Activated CD8-positive, alpha-beta T cell treated with anti-CD3 and anti-CD28 coated beads, Interleukin-2, amount 10 ng/mL, durations not matched to agents 7 days and 5 days (primary cell): ENCODE measurements at places on chromosomes 3 and 15.
A peak's percentile ranks its signal among the peaks of the same experiment; 100 is the strongest.

DNA sequence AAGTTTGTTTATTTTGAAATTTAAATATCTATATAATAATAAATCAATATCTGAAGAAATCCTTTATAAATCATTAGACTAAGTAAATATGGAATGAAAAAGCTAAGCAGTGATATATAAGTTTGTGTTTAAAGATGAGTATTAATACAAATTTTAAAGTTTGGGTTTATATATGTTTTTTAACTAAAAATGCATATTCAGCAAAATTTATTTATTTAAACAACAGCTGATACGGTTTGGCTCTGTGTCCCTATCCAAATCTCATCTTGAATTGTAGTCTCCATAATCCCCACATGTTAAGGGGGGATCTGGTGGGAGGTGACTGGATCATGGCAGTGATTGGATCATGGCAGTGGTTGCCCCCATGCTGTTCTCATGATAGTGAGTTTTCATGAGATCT, 580.7 kb upstream of the EPHA6 start:
- no peak for DNase-seq

GRCh38 chr15:64699751-64700388, 75.5 kb downstream of the RBPMS2 start:
- no peak for DNase-seq

DNA sequence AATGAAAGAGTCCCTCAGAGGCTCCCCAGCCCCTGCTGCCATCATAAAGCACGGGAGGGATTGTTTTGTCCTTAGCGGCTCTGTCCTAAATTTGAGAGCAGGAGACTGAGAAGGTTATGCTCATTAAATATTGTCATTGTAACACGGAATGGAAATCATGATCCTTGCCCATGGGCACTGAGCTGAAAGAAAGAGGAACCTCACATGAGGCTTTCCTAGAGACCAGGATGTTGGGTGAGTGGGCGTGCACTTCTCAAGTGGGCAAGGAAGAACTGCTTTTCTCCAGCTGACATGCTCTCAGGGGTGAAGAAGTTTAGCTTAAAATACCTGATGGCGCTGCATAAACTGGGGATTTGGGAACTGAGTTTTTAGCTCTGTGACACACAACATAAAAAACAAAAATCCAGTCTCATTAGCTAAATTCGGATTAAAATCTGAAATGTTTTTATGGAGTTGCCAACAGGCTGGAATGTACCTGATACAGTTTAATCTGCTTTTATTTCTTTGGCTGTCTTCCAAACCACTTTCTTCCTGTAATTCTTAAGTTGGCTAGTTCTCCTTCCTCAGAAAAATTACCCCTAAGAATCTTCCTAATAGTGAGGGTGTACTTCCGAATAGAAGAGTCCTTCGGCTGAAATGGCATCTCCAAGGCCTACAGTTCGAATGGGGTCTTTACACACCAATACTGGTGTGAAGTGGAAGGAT, 31.7 kb downstream of the ADPGK start:
- DNase-seq, result no peak

DNA sequence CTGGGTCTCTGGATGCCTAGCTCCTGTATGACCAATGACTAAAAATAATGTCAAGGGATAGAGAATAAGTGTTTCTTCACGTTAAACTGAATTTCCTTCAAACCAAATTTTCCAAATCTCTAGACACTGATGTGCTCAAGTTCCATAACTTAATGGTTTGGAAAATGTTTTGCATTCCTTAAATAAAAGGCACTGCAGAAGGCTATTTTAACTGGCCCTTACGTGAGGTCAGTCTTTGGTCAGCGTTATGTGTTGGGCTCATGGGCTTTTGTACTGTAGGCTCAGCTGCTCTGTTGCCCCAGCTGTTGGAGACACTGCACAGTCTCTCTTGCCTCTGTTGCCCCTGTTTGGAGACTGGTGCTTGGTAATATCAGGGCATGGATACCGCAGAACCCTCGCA, 188.5 kb downstream of the TPRG1 start:
- DNase-seq, result no peak

DNA sequence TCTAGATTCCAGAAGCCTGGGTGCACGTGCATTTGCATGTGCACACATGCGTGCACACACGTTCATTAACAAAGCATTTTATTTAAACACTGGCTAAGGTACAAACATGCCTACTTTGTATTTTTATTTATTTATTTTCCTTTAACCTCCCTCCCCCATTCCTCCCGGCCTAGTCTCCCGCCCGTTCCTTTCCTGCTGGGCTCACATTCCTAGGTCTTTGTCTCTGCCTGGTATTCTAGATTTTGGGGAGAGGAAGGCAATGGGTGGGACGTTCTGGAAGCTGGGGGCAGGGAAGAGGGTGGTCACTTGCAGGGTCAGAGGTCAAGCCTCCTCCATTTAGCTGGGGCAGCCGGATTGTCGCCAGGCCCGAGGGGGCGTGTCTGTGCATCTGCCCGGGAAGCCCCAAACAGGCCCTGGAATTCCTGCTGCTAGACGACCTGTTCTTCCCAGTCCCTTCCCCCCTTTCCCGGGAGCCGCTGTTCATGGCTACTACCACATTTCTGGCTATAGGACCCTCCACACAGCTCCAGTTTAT, 51.8 kb downstream of the TRIM71 start:
- DNase-seq, result no peak

- peak; percentile 15 for DNase-seq
Measured at GRCh38 chr15:100281096-100281917, 60.5 kb downstream of the ADAMTS17 start.

- DNase-seq, result no peak
Measured at GRCh38 chr15:73750438-73750837, 2.7 kb downstream of the INSYN1 start.

GRCh38 chr3:136751316-136752171, 634 bp downstream of the STAG1 start:
- peak; percentile 71 for DNase-seq

DNA sequence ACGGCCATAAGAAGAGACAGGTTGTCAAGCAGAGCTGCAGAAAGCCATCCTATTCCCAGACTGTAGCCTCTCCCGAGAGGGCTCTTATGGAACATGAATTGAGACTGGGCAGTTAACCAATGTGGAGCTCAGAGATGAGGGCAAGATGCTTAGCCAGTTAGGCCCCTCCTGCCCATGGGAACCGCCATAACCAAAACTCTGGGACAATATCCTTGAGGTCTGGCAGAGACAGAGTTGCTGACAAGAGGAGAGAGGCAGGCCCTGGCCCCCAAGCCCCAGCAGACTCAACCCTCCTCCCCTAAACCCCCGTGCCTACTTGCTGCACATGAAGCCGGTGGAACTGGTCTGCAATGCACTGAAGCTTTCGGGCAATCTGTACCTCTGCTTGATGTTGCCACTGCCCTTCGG, 4.8 kb downstream of the BMF start:
- no peak for DNase-seq

DNA sequence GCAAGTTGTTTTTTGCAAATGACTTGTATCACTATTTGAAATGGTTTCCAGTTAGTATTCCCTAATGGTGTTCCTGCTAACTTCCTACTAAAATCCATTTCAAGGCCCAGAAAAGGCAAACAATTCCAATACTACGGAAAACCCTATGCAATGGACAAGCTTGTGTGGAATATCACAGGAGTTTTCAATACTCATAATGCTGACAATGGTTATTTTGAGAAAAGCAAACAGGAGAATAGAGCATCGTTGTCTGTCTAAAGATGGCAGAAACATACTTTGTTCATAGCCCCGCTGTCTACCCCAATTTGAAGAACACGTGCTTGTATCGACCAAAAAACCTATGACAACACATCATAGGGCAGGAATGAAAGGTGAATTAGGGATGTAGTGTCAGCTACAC, 327.9 kb downstream of the CHST2 start:
- no peak for DNase-seq

DNA sequence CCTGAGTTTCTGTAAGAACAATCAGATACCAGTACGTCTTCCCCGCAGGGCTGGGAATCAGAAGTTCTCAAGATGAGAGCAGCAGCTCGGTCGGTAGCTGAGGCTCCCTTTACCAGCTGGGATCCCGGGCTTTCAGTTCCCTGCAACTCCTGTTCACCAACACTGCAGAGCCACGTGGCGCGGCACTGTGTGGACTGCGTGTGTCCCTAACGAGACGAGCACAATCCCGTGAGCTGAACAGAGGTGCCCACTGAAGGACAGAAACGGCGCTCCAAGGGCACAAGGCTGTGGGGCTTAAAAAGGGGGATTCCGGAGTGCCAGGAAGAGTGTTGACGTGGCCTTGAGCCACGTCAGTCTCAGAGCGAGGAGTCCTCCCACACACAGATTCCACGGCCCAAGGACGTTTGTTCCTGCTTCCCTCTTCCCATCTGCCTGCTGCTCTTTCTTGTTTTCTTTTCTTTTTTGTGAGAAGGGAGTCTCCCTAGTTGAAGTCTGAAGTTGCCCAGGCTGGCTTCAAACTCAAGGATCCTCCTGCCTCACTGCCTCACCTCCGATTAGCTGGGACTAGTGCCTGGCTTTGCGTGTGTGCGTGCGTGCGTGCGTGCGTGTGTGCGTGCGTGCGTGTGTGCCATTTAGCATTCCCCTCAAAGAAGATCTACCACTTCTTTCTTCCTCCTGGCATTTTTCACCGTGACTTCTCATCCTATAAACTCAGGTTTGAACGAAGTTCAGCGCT, 37.1 kb upstream of the RPL35A start:
- no peak for DNase-seq

DNA sequence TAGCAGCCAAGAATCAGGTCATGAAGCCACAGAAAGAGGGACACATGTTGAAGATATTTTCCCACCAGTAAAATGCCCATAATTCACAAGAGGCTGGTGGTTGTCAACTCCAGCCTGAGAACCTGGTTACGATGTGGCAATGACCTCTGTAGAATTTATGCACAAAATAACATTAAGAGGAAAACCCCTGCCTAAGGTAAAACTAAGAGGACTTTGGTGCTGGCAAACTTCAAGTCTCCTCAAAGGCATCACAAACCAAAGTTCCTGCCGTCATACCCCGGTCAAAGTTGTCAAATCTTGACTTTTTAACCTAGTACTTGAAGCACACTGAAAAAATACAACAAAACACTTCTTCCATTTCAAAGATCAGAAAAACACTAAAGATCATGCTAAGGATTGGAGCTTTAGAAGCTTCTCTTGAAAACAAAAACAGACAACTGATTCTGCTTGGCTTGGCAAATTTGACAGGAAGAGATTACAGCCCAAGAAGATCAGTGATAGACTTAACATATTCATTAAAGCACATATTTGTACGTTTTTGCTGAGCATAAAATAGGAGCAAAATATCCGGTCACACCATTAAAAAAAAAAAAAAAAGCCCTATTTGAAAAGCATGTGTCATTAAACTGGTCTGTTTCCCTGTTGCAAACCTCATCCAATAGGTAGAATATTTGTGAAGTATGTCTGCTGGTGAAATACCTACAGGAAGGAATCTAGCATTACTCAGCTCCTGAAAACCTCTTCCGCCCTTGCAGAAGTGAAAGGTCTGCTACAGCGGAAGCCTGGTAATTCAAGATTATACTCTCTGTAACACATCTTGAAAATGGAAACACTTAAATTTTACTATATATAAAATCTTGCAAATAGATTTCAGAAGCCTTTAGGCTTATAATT, 22.8 kb downstream of the EIF4E3 start:
- DNase-seq, result peak; percentile 63

DNA sequence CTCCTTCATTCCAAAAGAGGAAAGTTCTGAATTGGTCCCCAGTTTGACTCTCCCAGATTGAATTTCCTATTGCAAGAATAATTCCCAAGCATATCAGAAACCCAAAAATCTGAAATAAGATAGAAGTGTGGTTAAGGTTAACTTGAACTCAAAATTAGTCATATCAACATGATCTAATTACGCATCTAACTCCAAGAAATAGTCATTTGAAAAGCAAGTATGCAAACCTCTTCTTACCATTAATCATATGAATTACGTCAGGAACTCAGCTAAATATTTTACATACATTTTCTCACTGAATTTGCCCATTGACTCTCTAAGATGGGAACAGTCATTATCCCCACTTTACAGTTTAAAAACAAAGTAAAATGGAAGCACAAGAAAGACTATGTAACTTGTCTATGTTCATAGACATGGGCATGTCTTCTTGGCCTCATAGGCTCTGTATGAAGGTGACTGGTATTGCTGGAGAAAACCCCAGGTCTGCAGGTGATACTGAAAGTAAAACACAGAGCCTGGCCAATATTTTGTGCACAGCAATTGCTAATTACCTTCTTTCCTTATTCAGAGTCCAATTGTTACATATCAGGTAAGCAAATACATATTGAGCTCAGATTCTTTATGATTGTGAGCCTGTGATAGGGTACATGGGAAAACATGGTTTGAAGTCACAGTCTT, 139.2 kb downstream of the ATP8B4 start:
- no peak for DNase-seq

GRCh38 chr3:178517665-178518334, 18.4 kb upstream of the KCNMB2 start:
- no peak for DNase-seq

GRCh38 chr15:77123854-77124253, 52.9 kb upstream of the TSPAN3 start:
- DNase-seq, result no peak
